ENCODE measurements at places on chromosomes 6 and 20. TPM values are rescaled to one million over a fixed set of nuclear protein-coding genes. Genes with fewer than 3 reads are reported as not detected.
A peak's percentile ranks its signal among the peaks of the same experiment; 100 is the strongest.

DNA sequence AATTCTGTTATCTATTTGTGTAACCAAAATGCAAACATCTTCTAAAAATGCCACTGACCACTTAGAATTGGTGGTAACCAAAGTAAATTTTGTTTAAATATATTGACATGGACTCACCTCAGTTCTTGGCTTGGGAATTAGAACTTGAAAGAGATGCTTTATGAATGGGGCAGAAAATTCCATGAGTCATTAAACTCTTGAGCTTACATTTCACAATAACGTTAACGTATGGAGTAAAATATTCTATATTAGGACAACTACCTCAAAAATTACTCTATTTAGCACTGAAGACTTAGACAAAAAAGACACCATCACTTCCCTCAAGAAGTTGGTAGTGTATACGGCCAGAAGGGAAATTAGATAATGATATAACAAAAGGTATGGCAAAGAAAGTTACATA is 752.2 kb upstream of the MARCKS start:
- H3K27me3 ChIP-seq: no peaks in the 10 kb centered on the region
- no peaks in the 10 kb centered on the region for H3K36me3 ChIP-seq
- no peak for DNase-seq
- no peak overlapping the region for H3K4me3 ChIP-seq
- no peak overlapping the region for H3K27ac ChIP-seq
- peaks cover 13% of the 10 kb centered on the region for H3K4me1 ChIP-seq

GRCh38 chr6:137039010-137039409 is 5.8 kb downstream of the IL20RA start:
- peaks cover 33% of the 10 kb centered on the region for H3K27me3 ChIP-seq
- DNase-seq: no peak
- H3K4me3 ChIP-seq: no peak overlapping the region
- H3K36me3 ChIP-seq: no peaks in the 10 kb centered on the region
- peaks cover 12% of the 10 kb centered on the region for H3K4me1 ChIP-seq
- H3K27ac ChIP-seq: no peak overlapping the region

GRCh38 chr20:5504061-5504739 is 187.4 kb upstream of the PROKR2 start:
- peak; percentile 77 for DNase-seq
- H3K36me3 ChIP-seq: peaks cover 6% of the 10 kb centered on the region
- peak overlapping the region; percentile 88 for H3K27ac ChIP-seq
- peaks cover 7% of the 10 kb centered on the region for H3K4me1 ChIP-seq
- H3K4me3 ChIP-seq: peak overlapping the region; percentile 87
- H3K27me3 ChIP-seq: no peaks in the 10 kb centered on the region

DNA sequence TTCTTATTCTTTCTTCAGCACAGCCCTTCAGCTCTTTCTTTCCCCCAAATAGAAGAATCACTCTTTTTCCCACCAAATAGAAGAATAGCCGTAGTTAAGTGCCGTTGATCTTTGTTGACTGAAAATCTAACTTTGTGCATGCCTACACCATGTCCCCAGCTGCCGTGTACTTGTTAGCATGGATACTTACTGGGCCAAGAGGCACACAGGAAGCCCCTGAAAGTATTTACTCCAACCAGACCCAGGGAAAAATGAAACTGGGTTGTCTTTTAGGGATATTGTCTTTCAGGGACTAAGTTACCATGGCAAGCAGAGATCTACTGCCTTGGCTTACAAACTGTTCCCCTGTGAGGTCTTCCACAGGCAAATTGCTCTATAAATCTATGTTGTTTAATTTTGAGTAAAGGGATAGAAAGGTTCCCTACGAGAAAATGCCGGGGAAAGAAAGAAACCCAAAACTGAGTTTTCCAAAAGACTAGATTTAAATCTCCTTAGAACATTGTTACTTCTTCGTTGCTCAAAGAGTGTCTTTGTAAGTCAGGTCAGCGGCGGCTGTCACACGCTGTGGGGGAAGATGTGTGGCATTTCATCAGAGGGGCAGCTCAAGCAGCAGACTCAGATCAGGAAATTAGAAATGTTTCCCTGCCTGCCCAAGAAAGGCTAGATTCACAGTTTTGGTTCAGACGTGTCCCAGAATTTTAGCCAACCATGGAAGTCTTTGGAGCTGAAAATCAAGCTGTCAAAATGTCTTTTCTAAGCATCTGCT is 188.2 kb upstream of the PRND start:
- peaks cover 7% of the 10 kb centered on the region for H3K27me3 ChIP-seq
- no peak overlapping the region for H3K4me3 ChIP-seq
- H3K4me1 ChIP-seq: no peaks in the 10 kb centered on the region
- H3K36me3 ChIP-seq: no peaks in the 10 kb centered on the region
- DNase-seq: no peak

GRCh38 chr6:30130887-30131862 is 4.8 kb upstream of the TRIM40 start:
- peaks cover 16% of the 10 kb centered on the region for H3K4me1 ChIP-seq
- H3K27me3 ChIP-seq: peaks cover 96% of the 10 kb centered on the region
- DNase-seq: peak; percentile 31
- no peak overlapping the region for H3K27ac ChIP-seq
- no peak overlapping the region for H3K4me3 ChIP-seq

DNA sequence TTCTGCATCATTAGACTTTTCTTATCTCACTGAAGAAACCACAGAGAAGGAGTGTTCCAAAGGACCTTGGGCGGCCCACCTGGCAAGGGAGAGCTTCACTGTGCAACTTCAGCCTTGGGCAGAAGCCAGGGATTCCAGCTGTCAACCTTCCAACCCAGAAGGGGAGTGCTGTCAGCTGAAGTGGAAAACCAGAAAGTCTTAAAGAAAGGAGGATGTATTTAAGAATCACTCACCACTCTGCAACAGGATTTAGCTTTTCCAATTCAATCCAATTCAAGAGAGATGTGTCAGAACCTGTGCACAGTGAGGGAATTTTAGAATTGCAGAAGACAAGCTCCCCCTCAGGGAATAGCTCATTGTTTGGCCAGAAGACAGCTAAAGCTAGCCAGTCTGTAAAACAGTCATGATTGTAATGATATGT is 553.7 kb downstream of the CD83 start:
- H3K4me3 ChIP-seq: no peak overlapping the region
- H3K27me3 ChIP-seq: no peaks in the 10 kb centered on the region

DNA sequence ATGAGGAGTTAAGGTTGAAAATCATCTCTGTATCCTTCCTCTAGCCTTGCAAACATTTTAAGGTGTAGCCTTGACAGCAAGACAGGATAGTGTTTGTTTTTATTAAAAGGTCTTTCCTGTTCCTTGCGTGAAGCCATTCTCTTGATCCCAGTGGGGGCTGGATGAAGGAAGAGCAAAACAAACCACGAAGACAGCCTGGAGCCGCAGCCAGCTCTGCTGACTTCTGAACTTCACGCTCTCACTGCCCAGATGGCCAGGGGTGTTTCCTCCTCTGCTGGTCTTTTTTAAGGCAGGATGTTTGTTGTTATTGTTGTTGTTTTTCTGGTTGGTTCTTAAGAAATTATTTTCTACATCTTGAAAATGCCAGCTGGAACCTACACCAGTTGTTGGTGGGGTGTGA is 156.4 kb downstream of the MTHFD1L start:
- peak overlapping the region; percentile 21 for H3K27ac ChIP-seq
- H3K36me3 ChIP-seq: no peaks in the 10 kb centered on the region
- no peak overlapping the region for H3K4me3 ChIP-seq
- no peak for DNase-seq

GRCh38 chr6:3990692-3991491 is 88.0 kb downstream of the FAM217A start:
- no peaks in the 10 kb centered on the region for H3K36me3 ChIP-seq
- peak overlapping the region; percentile 74 for H3K27ac ChIP-seq
- no peaks in the 10 kb centered on the region for H3K27me3 ChIP-seq
- H3K4me3 ChIP-seq: peak overlapping the region; percentile 64

- no peak for DNase-seq
- H3K36me3 ChIP-seq: no peaks in the 10 kb centered on the region
- no peak overlapping the region for H3K4me3 ChIP-seq
- no peaks in the 10 kb centered on the region for H3K4me1 ChIP-seq
Measured at GRCh38 chr6:160858886-160859285, 132.7 kb upstream of the MAP3K4 start.

DNA sequence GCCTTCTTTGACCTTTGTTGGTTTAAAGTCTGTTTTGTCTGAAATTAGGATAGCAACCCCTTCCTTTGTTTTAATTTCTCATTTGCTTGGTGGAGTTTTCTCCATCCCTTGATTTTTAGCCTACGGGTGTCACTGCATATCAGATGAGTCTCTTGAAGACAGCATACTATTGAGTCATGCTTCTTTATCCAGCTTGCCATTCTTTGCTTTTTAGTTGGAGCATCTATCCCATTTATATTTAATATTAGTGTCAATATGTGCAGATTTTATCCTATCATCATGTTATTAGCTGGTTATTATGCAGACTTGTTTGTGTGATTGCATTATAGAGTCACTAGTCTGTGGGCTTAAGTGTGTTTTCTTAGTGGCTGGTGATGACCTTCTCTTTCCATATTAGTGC is 622.2 kb downstream of the MMUT start:
- H3K27ac ChIP-seq: no peak overlapping the region

- no peak overlapping the region for H3K4me3 ChIP-seq
- peak overlapping the region; percentile 59 for H3K27ac ChIP-seq
- no peak for DNase-seq
Measured at GRCh38 chr6:25302677-25303128, 23.5 kb downstream of the CARMIL1 start.

GRCh38 chr6:37205997-37206340 is 36.0 kb downstream of the PIM1 start:
- no peak for DNase-seq
- H3K27ac ChIP-seq: no peak overlapping the region
- no peak overlapping the region for H3K4me3 ChIP-seq
- H3K36me3 ChIP-seq: no peaks in the 10 kb centered on the region

DNA sequence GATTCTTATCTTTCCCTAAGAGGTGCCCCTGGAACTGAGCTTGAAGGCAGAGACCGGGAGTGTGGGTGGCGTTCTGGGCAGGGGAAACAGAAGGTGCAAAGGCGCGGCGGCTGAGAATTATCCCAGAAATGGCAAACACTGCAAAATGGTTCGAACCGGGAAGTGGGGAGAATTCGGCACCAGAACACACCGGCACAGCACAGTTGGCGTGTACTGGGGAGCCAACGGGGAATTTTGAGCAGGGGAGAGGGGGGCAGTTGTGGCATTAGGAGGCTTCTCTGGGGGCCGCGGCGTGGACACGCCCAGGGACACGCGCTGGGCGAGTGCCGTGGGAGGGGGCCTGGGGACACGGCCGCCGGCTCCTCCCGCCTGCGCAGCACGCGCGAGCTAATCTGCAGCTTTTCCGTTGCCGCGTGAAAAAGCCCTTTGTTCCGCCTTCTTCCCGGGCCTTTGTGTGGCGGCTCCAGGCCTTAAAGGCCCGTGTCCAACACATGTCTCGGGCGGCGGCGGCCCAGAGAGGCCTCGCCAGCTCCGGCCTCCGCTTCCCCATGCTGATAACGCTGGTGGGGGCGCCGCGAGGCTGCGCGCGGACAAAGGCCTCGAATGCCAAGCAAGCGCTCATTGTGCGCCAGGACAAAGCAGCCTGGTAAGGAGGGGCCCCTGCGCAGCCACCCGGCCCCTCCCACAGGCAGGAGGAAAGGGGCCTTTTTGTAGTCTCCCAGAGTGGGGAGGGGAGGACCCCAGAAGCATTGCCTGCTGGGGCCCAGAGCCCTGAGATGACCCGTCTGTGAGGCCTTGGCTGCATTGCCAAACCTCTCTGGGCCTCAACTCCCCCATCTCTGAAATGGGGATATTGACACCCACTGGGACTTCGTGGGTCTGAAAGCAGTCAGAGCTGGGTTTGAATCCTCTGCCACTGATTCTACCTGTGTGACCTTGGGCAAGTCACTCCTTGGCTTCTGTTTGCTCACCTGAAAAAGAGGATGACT is 82.8 kb downstream of the CD40 start:
- H3K27me3 ChIP-seq: peaks cover 81% of the 10 kb centered on the region

- DNase-seq: no peak
- no peak overlapping the region for H3K27ac ChIP-seq
- no peaks in the 10 kb centered on the region for H3K4me1 ChIP-seq
- no peaks in the 10 kb centered on the region for H3K27me3 ChIP-seq
- H3K4me3 ChIP-seq: no peak overlapping the region
Measured at GRCh38 chr20:13373400-13373799, 152.3 kb downstream of the ISM1 start.

GRCh38 chr6:129233458-129234134 is 350.7 kb downstream of the LAMA2 start:
- no peaks in the 10 kb centered on the region for H3K36me3 ChIP-seq
- H3K27me3 ChIP-seq: no peaks in the 10 kb centered on the region

- H3K4me3 ChIP-seq: no peak overlapping the region
- H3K4me1 ChIP-seq: peaks cover 33% of the 10 kb centered on the region
- H3K27me3 ChIP-seq: no peaks in the 10 kb centered on the region
- DNase-seq: no peak
- H3K27ac ChIP-seq: peak overlapping the region; percentile 42
Measured at GRCh38 chr6:152146385-152146784, 338.9 kb downstream of the ESR1 start.

DNA sequence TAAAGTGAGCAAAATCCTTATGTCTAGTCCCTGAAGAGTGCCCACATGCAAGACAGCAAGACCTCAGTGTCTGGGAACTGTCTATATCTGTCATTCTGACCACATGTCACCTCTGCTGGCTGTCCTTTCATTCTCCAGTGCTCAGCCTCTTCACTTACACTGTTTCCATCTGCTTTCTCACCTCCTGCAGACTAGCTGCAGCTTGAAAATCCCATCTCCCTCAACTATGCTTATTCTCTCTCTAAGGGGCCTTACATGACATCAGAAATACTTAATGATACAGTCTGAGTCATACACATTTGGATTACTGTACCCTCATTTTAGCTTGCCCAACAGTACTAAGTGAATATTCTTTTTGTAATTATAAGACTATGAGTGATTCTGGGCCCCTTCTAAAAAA is 587.8 kb downstream of the EPM2A start:
- no peaks in the 10 kb centered on the region for H3K36me3 ChIP-seq
- H3K27me3 ChIP-seq: no peaks in the 10 kb centered on the region

GRCh38 chr6:111417181-111417585 is 65.8 kb downstream of the REV3L start:
- peaks cover 11% of the 10 kb centered on the region for H3K36me3 ChIP-seq
- DNase-seq: no peak
- no peaks in the 10 kb centered on the region for H3K27me3 ChIP-seq
- H3K4me3 ChIP-seq: no peak overlapping the region
- peak overlapping the region; percentile 18 for H3K27ac ChIP-seq
- H3K4me1 ChIP-seq: peaks cover 38% of the 10 kb centered on the region

DNA sequence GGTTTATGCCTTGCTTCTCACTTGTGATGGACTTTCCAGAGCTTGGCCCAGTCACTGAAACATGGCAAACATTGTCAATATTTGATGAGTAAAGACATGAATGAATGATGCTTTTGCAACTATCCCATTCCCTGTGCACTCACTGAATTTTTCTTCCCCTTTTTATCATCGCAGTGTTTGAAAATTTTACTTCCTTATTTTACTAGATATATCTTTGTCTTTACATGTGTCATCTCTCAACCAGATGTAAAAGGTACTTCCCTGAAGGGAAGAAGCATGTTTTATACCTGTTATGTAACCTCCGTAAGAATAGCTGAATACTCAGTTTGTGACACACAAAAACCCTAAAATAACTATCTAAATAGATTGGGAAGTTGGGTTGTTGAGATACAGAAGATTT is 544.7 kb upstream of the FLRT3 start:
- no peak overlapping the region for H3K27ac ChIP-seq
- H3K36me3 ChIP-seq: no peaks in the 10 kb centered on the region
- H3K27me3 ChIP-seq: no peaks in the 10 kb centered on the region
- H3K4me1 ChIP-seq: no peaks in the 10 kb centered on the region

- no peaks in the 10 kb centered on the region for H3K27me3 ChIP-seq
- peaks cover 98% of the 10 kb centered on the region for H3K4me1 ChIP-seq
- H3K27ac ChIP-seq: no peak overlapping the region
- H3K4me3 ChIP-seq: no peak overlapping the region
- no peaks in the 10 kb centered on the region for H3K36me3 ChIP-seq
Measured at GRCh38 chr6:156857573-156857972, 80.4 kb downstream of the ARID1B start.

FOXQ1 gene
- not detected for total RNA-seq

DSE gene
- total RNA-seq: 14.0 TPM

WFDC5 gene
- not detected for total RNA-seq

TEAD3 gene
- 28.0 TPM for total RNA-seq

IMPG1 gene
- total RNA-seq: not detected
